ENCODE measurements at places on chromosomes 6 and 20.

GRCh38 chr6:82874867-82875266 is 190.8 kb downstream of the UBE3D start:
- H3K27ac ChIP-seq = no peak overlapping the region
- no peak overlapping the region for H3K4me3 ChIP-seq
- no peaks in the 10 kb centered on the region for H3K27me3 ChIP-seq
- peaks cover 4% of the 10 kb centered on the region for H3K4me1 ChIP-seq
- no peaks in the 10 kb centered on the region for H3K36me3 ChIP-seq
- DNase-seq = no peak

DNA sequence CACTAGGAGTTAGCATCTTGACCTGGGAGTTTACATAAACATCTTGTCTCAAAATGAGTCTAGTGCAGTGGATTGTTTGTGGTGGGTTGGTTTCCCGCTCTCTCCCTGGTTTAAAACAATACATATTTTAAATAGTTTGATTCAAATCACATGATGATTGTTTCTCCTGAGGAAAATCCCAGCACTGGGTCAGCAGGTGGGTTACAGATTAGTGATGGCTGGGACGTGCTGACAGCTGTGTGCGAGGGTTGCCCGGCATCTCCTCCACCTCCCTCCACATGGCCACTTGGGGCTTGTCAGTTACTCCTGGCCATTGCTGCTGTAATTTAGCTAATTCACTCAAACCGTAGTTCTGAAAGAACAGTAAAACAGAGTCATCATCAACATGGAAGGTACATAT is 306.4 kb upstream of the CITED2 start:
- no peak for DNase-seq
- H3K4me1 ChIP-seq = peaks cover 4% of the 10 kb centered on the region
- H3K27ac ChIP-seq = no peak overlapping the region
- no peak overlapping the region for H3K4me3 ChIP-seq
- no peaks in the 10 kb centered on the region for H3K27me3 ChIP-seq
- H3K36me3 ChIP-seq = no peaks in the 10 kb centered on the region

DNA sequence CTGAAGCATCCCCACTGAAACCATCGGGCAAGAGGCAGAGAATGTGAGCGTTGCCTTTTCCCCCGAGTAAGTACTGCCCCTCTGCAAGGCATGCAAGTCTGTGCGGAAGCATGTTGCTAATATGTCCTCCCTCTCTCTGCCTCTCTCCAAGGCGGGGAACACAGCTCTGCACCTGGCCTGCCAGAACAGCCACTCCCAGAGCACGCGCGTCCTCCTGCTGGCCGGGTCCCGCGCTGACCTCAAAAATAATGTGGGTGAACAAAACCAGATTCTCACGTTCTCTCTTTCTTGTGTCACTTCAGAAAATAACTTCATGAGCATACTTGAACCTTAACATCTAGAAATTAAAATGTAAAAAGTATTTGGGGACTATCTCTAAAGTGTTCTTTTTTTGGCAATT is 26.4 kb downstream of the LYRM2 start:
- H3K36me3 ChIP-seq = no peaks in the 10 kb centered on the region
- H3K4me1 ChIP-seq = no peaks in the 10 kb centered on the region
- H3K4me3 ChIP-seq = no peak overlapping the region
- DNase-seq = no peak
- H3K27me3 ChIP-seq = no peaks in the 10 kb centered on the region

DNA sequence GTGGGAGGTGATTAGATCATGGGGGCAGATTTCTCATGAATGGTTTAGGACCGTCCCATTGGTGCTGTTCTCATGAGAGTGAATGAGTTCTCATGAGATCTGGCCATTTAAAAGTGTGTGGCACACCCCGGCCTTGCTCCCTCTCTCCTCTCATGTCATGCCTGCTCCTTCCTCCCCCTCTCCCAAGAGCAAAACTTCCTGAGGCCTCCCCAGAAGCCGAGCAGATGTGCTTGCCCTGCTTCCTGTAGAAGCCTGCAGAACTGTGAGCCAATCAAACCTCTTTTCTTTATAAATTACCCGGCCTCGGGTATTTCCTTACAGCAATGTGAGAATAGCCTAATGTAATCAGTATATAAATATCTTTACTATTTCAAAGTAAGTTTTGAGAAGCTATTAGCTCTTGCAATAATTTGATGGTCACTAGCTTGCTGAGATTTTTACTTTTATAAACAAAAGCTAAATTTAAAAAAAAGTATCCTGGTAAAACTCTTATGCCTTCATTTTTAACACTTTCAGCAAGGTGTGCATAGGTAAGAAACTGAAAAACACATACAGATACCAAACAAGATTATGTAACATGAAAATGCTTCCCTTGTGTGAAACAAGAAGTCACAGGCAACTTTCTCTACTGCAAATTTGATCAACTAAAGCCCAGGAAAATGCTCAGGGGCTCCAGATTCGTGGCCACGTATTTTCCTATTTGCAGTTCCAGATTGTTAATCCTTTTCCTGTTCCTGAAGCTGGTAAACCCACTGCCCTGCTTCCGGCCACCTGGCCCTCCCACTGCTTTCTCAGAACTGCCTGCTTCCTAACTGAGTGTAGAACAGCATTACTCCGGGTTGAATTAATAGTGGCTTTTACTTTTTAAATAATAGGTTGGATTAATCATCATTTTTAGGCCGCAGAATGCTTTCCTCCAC is 395.1 kb upstream of the CNR1 start:
- H3K27ac ChIP-seq = no peak overlapping the region
- H3K4me1 ChIP-seq = peaks cover 2% of the 10 kb centered on the region

DNA sequence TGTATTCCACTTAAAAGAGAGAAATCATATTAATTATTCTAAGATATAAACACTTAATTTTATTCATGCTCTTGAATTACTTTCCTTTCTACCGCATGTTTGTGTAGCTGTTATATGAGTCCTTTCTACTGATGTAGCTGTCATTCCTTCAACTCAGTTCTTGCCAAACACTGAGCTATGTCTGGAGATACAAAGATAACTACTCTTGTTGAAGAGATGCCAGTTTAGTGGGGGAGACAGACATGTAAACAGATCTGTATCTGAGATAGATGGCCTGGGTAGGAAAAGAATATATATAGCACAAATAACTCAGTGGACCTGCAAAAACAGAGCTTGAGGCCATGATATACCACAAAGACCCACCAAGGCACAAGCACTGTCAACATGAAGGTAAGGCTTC is 157.3 kb downstream of the BTBD9 start:
- H3K4me3 ChIP-seq = no peak overlapping the region
- H3K27ac ChIP-seq = no peak overlapping the region
- no peaks in the 10 kb centered on the region for H3K27me3 ChIP-seq

- peak overlapping the region; percentile 64 for H3K4me3 ChIP-seq
- DNase-seq = no peak
- peaks cover 10% of the 10 kb centered on the region for H3K4me1 ChIP-seq
- peak overlapping the region; percentile 70 for H3K27ac ChIP-seq
- H3K27me3 ChIP-seq = no peaks in the 10 kb centered on the region
Measured at GRCh38 chr20:41137614-41138474, 501 bp downstream of the PLCG1 start.

DNA sequence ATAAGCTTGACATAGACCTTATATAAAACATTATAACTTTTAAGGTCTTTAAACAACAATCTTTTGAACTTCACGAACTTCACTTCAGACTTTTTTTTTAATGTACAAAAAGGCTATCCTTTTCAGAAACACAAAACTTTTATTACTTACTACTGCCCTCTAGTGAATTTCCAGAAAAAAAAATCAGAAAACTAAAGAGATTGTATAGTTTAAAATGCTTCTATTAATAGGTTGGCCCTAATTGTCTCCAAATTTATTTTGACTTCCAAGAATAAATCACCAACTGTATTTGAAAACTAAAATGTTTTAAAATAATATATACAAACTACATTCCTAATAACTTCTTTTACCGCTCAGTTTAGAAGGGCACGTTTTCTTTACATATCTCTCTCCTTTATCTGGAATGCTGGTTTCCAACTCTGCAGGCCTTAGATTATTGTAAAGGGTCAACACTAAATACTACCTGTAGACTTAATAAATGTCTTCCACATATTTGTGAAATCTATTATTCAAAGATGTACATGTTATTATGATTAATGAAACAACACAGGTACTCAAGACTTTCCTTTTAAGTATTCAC is 66.8 kb downstream of the LMBRD1 start:
- no peaks in the 10 kb centered on the region for H3K36me3 ChIP-seq
- H3K27me3 ChIP-seq = no peaks in the 10 kb centered on the region
- H3K27ac ChIP-seq = no peak overlapping the region
- no peaks in the 10 kb centered on the region for H3K4me1 ChIP-seq

- no peak overlapping the region for H3K27ac ChIP-seq
- H3K4me3 ChIP-seq = no peak overlapping the region
- no peaks in the 10 kb centered on the region for H3K27me3 ChIP-seq
Measured at GRCh38 chr6:108851756-108852155, 3.5 kb downstream of the ARMC2 start.

DNA sequence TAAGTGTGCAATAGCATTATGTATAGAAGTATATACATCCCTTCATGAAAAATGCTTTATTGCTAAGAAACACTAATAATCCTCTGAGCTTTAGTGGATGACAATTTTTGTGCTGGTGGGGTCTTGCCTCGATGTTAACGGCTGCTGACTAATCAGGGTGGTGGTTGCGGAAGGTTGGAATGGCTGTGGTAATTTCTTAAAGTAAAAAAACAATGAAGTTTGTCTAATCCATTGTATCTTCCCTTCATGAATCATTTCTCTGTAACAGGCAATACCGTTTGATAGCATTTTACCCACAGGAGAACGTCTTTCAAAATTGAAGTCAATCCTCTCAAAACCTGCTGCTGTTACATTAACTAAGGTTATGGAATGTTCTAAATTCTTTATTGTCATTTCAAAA is 816.5 kb upstream of the GJE1 start:
- H3K27me3 ChIP-seq = no peaks in the 10 kb centered on the region
- no peak for DNase-seq
- H3K27ac ChIP-seq = no peak overlapping the region
- H3K36me3 ChIP-seq = no peaks in the 10 kb centered on the region
- H3K4me1 ChIP-seq = no peaks in the 10 kb centered on the region

- peaks cover 29% of the 10 kb centered on the region for H3K4me1 ChIP-seq
- peak overlapping the region; percentile 63 for H3K27ac ChIP-seq
- no peaks in the 10 kb centered on the region for H3K27me3 ChIP-seq
- H3K4me3 ChIP-seq = no peak overlapping the region
Measured at GRCh38 chr6:33828764-33829731, 25.2 kb upstream of the MLN start.

GRCh38 chr20:24149881-24150307 is 161.3 kb upstream of the GGTLC1 start:
- no peak overlapping the region for H3K4me3 ChIP-seq
- no peaks in the 10 kb centered on the region for H3K36me3 ChIP-seq
- DNase-seq = no peak
- no peak overlapping the region for H3K27ac ChIP-seq
- H3K4me1 ChIP-seq = no peaks in the 10 kb centered on the region

- no peak overlapping the region for H3K27ac ChIP-seq
- H3K4me1 ChIP-seq = no peaks in the 10 kb centered on the region
- H3K4me3 ChIP-seq = no peak overlapping the region
- H3K36me3 ChIP-seq = no peaks in the 10 kb centered on the region
- no peak for DNase-seq
Measured at GRCh38 chr20:12535770-12536169, 473.0 kb upstream of the SPTLC3 start.

- no peaks in the 10 kb centered on the region for H3K27me3 ChIP-seq
- peak overlapping the region; percentile 91 for H3K27ac ChIP-seq
- no peak for DNase-seq
- H3K36me3 ChIP-seq = no peaks in the 10 kb centered on the region
Measured at GRCh38 chr20:43958626-43959025, 44.0 kb downstream of the TOX2 start.

DNA sequence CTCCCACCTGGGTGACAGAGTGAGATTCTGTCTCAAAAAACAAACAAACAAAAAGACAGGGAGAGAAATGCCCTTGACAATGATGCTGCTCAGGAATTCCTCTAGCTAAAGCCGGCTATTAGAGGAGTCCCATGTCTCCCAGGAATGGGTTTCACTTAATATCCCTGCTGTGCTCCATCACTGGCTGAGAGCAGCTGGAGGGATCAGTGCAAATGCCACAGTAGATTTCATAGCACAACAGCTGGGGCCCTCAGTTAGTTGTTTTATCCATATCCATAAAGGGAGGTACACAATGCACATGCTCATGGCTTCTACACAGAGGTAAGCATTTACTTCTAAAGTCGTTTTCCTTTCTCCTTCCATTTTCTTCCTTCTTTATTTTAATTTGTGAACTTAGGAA is 742.0 kb upstream of the POU3F2 start:
- no peaks in the 10 kb centered on the region for H3K36me3 ChIP-seq
- no peak for DNase-seq
- no peak overlapping the region for H3K27ac ChIP-seq
- no peaks in the 10 kb centered on the region for H3K27me3 ChIP-seq
- H3K4me3 ChIP-seq = no peak overlapping the region

DNA sequence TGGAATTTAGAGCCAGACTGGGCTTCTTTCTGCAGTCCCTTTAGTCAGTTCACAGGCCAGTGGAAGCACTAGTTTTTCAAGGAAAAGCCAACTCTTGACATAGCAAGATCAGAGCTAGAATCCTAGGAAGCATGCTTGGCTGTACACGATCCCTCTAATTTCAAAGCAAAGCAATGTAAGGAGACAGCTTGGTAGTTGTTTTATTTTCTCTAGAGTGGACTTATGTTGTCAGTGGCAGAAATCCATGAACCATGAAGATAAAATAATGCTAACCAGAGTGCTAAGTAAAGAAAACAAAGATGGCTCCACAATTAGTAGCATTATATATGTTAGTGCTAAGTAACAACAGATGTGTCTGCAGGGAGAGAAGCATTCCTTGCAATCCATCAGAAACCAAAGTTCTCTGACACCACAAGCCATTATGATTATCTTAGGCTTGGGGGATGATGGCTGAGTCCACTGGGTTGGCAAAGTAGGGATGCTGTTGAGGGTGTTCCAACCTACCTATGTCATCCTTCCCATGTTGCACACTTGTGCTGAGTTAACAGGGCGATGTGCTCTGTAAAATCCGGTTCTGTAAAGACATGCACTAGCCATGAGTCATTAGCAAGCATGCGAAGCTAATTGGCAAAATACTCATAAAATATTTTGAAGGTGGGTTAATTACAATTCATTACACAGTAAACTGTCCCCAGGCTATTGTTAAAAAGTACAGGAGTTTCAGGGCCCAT is 115.2 kb downstream of the BMP2 start:
- H3K4me3 ChIP-seq = no peak overlapping the region
- no peaks in the 10 kb centered on the region for H3K36me3 ChIP-seq
- no peak for DNase-seq
- H3K27ac ChIP-seq = no peak overlapping the region
- no peaks in the 10 kb centered on the region for H3K4me1 ChIP-seq
- no peaks in the 10 kb centered on the region for H3K27me3 ChIP-seq

GRCh38 chr6:145763742-145764141 is 28.4 kb upstream of the EPM2A start:
- H3K4me1 ChIP-seq = no peaks in the 10 kb centered on the region
- H3K36me3 ChIP-seq = no peaks in the 10 kb centered on the region
- DNase-seq = no peak
- H3K27me3 ChIP-seq = no peaks in the 10 kb centered on the region
- no peak overlapping the region for H3K4me3 ChIP-seq

DNA sequence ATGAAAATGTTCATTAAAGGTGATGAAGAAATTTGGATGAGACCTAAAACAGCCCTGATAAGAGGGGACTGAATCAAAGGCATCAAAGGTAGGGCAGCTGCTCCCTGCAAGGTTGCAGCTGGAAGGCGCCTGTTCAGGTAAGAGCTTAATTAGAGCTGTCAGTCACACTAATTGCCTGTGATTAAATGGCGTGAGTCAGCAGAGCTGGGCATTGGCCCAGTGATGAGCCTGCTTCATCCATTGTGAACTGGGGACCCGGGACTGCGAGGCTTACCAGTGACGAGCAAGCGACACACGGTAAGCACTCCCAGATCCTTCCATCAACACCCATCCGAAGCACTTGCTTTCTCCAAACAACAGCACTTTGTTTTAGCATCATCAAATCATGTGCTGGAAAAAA is 621.5 kb upstream of the CDH4 start:
- no peak overlapping the region for H3K4me3 ChIP-seq
- no peaks in the 10 kb centered on the region for H3K4me1 ChIP-seq
- no peak for DNase-seq
- H3K27me3 ChIP-seq = no peaks in the 10 kb centered on the region
